Upper lobe of right lung (tissue), 1 donor: ENCODE measurements at places on chromosomes 13 and 19. TPM values are rescaled to one million over a fixed set of nuclear protein-coding genes. Genes with fewer than 3 reads are reported as not detected.
A peak's percentile ranks its signal among the peaks of the same experiment; 100 is the strongest.

GRCh38 chr13:112917056-112917664 lies 51.9 kb upstream of the MCF2L start:
- no peaks in the 10 kb centered on the region for H3K4me1 ChIP-seq
- H3K27ac ChIP-seq: no peak overlapping the region
- no peaks in the 10 kb centered on the region for H3K36me3 ChIP-seq
- no peak for DNase-seq
- no peak overlapping the region for H3K4me3 ChIP-seq

DNA sequence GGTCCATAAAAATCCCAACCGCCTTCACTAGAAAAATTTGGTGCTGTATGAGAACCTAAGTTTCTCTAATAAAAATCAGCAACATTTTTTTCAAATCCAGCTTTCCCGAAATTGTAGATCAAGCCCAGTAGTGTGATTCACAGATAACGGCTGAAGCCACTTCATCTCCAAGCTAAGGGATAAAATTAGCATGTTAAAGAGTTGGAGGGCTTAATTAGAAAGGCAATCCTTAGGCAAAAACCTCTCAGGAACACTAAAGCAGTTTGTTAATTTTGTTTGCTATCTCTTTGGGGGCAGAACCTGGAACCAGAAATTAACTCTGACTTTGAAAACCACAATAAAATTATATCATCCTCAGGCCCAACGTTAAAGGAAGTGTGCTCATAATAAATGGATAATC lies 820.2 kb downstream of the GPC5 start:
- H3K36me3 ChIP-seq: no peaks in the 10 kb centered on the region
- no peak for DNase-seq
- no peak overlapping the region for H3K27ac ChIP-seq
- H3K4me3 ChIP-seq: no peak overlapping the region
- H3K27me3 ChIP-seq: no peaks in the 10 kb centered on the region

Gene GDF15
- total RNA-seq: 105 TPM

DNA sequence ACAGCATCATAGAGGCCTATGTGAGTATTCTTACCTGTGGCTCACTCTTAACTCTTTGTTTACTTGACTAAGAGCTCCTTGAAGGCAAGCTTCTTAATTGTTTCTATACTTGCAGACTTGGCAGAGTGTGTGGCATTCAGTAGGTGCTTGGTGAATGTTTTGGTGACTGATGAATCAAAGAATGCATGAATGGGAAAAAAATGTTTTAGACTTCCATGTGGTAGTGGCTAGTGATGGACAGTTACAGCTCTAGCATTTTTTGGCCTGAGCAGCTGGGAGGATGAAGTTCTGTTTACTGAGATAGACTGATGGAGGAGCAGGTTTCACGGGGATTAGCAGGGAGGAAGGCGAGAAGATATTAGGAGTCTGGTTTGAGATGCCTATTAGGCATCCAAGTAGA lies 13.6 kb downstream of the HAS1 start:
- DNase-seq: no peak
- no peak overlapping the region for H3K4me3 ChIP-seq
- H3K27me3 ChIP-seq: no peaks in the 10 kb centered on the region
- H3K4me1 ChIP-seq: peaks cover 3% of the 10 kb centered on the region

DNA sequence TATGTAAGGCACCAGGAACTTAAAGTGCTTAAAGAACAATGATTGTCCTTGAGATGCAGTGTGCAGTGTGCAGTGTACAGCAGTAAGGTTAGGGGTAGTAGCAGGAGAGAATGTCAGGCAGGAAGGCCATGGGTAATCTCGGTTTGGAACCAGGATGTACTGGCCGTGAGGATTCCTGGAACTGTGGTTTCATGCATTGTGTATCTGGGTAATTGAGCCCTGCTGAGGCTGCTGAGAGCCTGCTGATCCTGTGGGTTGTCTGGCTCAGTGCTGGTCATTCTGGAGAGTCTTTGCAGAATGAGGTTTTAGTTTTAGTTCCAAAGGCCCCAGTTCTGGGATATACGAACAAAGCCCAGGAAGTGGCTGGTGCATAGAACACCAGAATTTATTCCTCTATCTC lies 71.0 kb downstream of the ZNF568 start:
- H3K27ac ChIP-seq: no peak overlapping the region
- no peaks in the 10 kb centered on the region for H3K36me3 ChIP-seq
- no peak overlapping the region for H3K4me3 ChIP-seq
- H3K27me3 ChIP-seq: no peaks in the 10 kb centered on the region
- DNase-seq: no peak

GRCh38 chr19:35063940-35064818 lies 22.7 kb downstream of the HPN start:
- no peak overlapping the region for H3K4me3 ChIP-seq
- H3K36me3 ChIP-seq: no peaks in the 10 kb centered on the region
- H3K27ac ChIP-seq: no peak overlapping the region
- peaks cover 4% of the 10 kb centered on the region for H3K4me1 ChIP-seq
- no peaks in the 10 kb centered on the region for H3K27me3 ChIP-seq

DNA sequence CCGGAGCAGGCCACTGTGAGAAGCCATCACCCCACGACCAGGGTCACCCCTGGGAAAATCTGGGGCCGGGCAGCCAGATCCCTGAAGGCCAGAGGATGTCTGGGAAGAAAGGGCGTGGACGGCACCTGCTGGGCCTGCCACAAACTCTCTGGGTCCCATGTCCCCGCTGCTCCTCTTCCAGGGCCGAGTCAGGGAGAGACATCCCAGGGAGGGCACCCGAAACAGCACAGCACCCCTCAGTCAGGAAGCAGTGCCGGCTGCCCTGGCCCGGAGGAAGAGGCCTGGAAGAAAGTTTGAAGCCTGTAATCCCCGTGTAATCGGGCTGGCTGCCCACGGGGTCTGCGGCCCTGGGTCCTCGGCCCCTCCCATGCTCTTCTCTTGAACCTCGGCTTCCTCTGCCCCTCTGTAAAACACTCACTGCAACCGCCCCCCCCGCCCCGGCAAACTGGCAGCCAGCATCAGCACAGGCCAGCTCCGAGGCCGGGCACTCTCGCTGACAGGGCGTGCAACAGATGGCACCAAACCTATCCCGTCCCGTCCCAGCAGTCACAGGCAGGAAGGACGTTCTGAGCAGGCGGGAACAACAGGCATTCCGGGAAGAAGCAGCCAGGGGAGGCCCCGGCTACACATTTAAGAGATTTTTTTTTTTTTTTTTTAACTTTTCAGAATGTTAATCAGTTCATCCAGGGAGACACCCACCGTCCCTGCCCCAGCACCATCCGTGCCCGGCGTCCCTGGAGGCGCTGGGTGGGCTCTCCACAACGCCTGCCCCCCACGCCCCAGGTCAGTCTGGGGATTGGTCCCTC lies 1.5 kb downstream of the SBNO2 start:
- no peaks in the 10 kb centered on the region for H3K27me3 ChIP-seq
- H3K27ac ChIP-seq: peak overlapping the region; percentile 95
- H3K36me3 ChIP-seq: no peaks in the 10 kb centered on the region
- peak overlapping the region; percentile 87 for H3K4me3 ChIP-seq

DNA sequence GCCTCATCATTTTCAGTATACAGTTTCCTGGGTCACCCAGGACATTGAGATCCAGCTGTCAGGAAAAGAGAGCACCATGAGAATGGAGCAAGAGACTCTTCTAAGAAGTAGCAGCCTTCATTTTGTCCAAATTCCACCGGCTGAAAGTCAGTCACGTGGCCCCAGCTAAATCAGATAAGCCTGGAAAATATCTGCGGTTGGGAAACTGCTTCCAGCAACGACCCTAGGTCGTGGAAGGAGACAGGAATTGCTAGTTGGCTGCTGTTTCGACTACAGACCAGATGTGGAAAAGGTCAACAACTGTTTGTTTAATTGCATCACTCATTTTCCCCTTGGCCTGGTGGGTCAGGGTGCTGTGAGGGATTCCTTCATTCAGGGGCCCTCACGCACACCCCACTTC lies 107.0 kb downstream of the ZNF536 start:
- H3K4me3 ChIP-seq: no peak overlapping the region
- H3K27ac ChIP-seq: no peak overlapping the region
- no peaks in the 10 kb centered on the region for H3K27me3 ChIP-seq
- no peaks in the 10 kb centered on the region for H3K36me3 ChIP-seq

Gene ZNF429
- 14.0 TPM for total RNA-seq

DNA sequence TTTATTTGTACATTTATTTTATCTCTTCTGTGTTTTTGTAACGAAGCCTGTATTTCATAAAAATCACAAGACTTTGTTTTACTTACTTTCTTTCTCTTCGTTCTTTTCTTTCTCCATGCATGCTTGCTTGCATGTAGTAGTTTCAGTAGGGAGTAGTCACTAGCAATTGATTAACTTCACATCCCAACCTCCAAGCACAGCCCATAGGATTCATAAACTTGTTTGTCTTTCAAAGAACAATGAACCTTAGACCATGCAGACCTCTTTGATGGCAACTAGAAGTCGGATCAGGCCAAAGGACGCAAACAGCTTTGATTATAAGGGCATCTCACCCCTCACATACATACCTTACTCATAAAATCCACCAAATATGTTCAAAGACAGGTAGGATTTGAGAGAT lies 3.1 kb upstream of the PRR20A start:
- no peaks in the 10 kb centered on the region for H3K4me1 ChIP-seq
- H3K4me3 ChIP-seq: no peak overlapping the region

- no peak for DNase-seq
- H3K27ac ChIP-seq: no peak overlapping the region
- H3K4me1 ChIP-seq: no peaks in the 10 kb centered on the region
- H3K4me3 ChIP-seq: no peak overlapping the region
- no peaks in the 10 kb centered on the region for H3K27me3 ChIP-seq
Observed at GRCh38 chr13:77874406-77874805, 44.2 kb downstream of the EDNRB start.

Gene ANKRD24
- total RNA-seq: 2.3 TPM

Gene ITGBL1
- total RNA-seq: 43.6 TPM

DNA sequence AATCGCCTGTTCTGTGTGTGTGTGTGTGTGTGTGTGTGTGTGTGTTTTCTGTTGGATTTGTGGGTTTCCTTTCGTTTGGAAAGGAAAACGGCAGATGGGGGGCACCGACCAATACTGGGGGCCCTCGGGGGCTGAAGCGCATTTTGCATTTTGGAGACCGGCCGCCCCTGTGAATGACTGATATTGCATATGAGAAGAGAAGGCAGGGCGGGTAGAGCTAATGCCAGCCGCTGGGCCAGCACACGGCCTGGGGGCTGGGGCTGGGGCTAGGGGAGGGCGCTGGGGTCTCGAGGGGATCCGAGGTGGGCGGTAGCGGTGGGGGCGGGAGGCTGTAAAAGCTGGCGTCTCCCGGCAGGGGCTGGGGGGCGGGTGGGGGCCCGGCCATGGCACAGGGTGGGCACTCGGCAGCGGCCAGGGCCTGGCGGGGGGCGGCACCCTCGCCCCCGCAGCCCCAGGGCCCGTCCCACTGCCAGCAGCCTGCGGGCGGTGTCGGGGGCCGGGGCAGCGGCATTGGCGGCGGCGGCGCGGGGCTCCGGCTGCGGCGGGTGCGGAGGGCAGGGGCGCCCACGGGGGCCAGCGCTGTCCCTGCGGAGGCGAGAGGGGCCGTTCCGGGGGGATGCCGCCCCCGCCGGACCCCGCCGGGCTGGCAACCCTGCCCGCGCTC lies 11.2 kb downstream of the ANO8 start:
- no peak overlapping the region for H3K4me3 ChIP-seq
- no peak overlapping the region for H3K27ac ChIP-seq
- H3K27me3 ChIP-seq: no peaks in the 10 kb centered on the region
- no peaks in the 10 kb centered on the region for H3K4me1 ChIP-seq
- no peak for DNase-seq

- no peaks in the 10 kb centered on the region for H3K36me3 ChIP-seq
- peak; percentile 75 for DNase-seq
- peaks cover 91% of the 10 kb centered on the region for H3K4me1 ChIP-seq
- H3K4me3 ChIP-seq: no peak overlapping the region
Observed at GRCh38 chr19:5951338-5951861, 26.5 kb downstream of the RANBP3 start.

Gene EPS8L1
- total RNA-seq: 35.6 TPM

Gene KLK4
- not detected for total RNA-seq

Gene OR7A5
- total RNA-seq: not detected

DNA sequence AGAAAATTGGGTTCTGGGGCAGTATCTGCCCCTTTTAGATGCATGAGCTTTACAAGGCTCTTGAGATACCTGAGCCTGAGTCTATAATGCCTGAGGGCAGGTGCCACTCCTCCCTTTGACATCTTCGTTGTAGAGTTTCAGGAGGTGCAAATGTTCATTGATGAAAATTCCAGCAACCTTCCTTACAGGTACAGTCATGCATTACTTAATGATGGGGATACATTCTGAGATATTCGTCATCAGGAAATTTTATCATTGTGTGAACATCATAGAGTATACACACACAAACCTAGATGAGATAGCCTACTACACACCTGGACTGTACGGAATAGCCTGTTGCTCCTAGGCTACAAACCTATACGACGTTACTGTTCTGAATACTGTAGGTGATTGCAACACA lies 310.0 kb downstream of the SHISA2 start:
- no peak for DNase-seq
- no peak overlapping the region for H3K27ac ChIP-seq
- no peaks in the 10 kb centered on the region for H3K36me3 ChIP-seq
- H3K4me1 ChIP-seq: peaks cover 8% of the 10 kb centered on the region
- no peak overlapping the region for H3K4me3 ChIP-seq

Gene TICAM1
- 16.6 TPM for total RNA-seq

Gene SLC25A41
- total RNA-seq: not detected

DNA sequence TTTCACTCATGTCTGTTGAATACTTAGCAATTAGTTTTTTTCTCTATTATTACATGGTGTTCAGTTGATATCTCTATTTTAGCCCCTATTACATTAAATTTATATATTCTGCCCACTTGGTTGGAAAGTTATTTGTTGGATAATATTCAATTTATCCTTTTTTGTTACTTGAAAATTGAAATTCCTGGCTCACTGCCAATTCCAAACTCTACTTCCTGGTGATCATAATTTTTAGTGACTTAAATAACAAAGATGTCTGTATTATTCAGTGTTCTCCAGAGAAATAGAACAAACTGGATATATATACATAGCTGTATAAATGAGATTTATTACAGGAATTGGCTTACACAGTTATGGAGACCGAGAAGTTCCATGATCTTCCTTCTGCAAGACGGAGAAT lies 93.6 kb downstream of the GPC5 start:
- H3K27ac ChIP-seq: no peak overlapping the region
- H3K4me1 ChIP-seq: no peaks in the 10 kb centered on the region
- no peaks in the 10 kb centered on the region for H3K27me3 ChIP-seq

Gene SERPINE3
- total RNA-seq: not detected

Gene ZNF440
- total RNA-seq: 12.4 TPM

- no peak overlapping the region for H3K4me3 ChIP-seq
- no peaks in the 10 kb centered on the region for H3K36me3 ChIP-seq
- no peak for DNase-seq
- H3K27ac ChIP-seq: no peak overlapping the region
- no peaks in the 10 kb centered on the region for H3K27me3 ChIP-seq
Observed at GRCh38 chr19:19588546-19588945, 29.9 kb downstream of the PBX4 start.

Gene GJB2
- total RNA-seq: 0.93 TPM

Gene SHISA7
- not detected for total RNA-seq

GRCh38 chr13:113545455-113545930 lies 39.1 kb upstream of the TFDP1 start:
- peaks cover 14% of the 10 kb centered on the region for H3K4me1 ChIP-seq
- no peak overlapping the region for H3K27ac ChIP-seq
- H3K36me3 ChIP-seq: peaks cover 20% of the 10 kb centered on the region
- DNase-seq: peak; percentile 54
- H3K4me3 ChIP-seq: no peak overlapping the region

Gene ZNF737
- total RNA-seq: 16.5 TPM

Gene LGALS14
- total RNA-seq: not detected
